ENCODE measurements at places on chromosomes 6 and 20.

DNA sequence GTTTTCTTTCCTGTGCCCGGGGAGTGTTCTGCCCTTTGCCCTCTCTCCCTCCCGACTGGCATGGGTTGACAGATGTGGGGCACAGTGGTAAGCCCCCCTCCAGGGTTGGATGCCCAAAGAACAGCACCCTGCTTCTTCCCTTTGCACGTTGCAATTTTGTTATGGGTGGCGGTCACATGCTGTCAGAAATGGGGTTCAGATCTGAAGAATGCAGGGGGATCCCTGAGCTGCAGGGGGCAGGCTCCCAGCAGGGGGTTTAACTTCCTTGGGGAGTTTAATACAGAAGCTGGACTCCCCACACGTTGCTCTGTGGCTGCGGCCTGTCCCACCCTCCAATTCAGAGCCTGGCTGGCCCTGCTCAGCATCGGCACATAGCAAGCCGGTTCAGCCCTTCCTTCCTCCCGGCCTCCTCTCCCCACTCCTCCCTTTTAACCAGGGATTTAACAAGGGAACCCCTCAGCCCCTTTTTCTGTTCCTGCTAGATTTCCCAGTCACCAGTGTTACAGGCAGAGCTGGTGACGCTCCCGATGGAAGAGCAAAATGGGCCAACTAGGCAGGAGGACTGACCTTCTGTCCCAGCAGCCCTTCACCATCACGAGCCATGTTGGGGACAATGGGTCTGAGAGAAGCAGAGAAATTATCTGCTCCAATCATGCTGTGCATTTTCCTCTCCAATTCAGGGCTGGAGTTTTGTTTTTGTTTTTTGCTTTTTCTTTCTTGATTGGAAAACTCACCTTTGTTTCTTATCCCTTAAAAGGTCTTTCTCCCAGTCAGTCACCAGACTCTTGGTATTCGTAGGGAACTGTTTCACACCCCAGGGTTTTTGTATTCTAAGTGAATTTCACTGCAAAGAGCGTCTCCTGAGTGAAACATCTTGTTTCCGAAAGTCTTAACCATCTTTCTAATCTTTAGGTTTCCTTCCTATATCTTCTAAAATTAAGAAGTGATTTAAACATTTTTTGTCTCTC is 6.8 kb downstream of the FOXF2 start:
- DNase-seq: no peak

GRCh38 chr6:158040051-158040803 is 58.6 kb downstream of the SYNJ2 start:
- DNase-seq: no peak

GRCh38 chr20:36796117-36796516 is 22.6 kb upstream of the DSN1 start:
- DNase-seq: no peak

DNA sequence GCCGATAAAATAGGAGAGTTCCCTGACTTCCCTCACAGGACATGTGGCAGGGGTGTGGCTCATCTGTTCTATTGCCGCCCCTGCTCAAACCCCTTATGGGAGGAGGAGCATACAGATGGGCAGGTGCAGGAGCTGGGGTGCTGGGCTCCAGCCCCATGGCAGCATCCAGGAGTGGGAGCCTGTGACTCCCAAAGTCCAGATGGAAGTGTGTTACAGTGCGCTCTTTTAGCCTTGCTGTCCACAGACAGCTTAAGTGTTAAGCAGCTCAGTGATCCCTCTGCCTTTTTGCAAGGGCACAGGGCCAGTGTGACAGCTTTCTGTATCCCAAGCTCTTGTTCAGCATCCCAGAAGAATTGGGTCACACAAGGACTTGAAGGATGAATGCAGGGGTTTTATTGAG is 212.3 kb upstream of the MYLIP start:
- DNase-seq: no peak

All from thyroid gland (tissue), 4 donors.